CD4-positive, alpha-beta T cell treated with Interleukin-17A for 4 hours (primary cell): ENCODE measurements at places on chromosomes 11 and 22.

DNA sequence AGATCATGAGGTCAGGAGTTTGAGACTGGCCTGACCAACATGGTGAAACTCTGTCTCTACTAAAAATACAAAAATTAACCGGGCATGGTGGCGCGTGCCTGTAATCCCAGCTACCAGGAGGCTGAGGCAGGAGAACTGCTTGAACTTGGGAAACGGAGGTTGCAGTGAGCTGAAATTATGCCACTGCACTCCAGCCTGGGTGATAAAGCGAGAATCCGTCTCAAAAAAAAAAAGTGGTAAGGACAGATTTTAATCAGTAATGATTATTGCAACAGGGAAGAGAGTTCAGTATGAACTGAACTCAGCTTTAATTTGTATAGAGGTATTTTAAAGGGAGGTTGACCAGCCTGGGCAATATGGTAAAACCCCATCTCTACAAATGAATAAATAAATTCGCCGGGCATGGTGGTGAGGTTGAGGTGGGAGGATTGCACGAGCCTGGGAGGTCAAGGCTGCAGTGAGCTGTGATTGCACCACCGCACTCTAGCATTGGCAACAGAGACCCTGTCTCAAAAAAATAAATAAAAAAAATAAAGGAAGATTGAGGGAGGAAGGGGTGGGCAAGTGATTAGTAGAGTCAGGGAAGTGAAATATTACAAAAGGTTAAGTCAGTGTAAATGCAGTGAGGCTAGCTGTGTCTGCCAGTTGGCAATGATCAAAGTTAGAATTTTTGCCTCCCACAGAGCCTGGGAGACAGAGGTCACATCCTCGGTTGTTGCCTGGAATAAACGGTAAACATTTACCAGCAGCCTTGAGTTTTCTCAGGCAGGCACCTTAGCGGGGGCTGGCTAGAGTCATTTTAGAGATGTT, 2.6 kb upstream of the MCM5 start:
- no peak for DNase-seq

DNA sequence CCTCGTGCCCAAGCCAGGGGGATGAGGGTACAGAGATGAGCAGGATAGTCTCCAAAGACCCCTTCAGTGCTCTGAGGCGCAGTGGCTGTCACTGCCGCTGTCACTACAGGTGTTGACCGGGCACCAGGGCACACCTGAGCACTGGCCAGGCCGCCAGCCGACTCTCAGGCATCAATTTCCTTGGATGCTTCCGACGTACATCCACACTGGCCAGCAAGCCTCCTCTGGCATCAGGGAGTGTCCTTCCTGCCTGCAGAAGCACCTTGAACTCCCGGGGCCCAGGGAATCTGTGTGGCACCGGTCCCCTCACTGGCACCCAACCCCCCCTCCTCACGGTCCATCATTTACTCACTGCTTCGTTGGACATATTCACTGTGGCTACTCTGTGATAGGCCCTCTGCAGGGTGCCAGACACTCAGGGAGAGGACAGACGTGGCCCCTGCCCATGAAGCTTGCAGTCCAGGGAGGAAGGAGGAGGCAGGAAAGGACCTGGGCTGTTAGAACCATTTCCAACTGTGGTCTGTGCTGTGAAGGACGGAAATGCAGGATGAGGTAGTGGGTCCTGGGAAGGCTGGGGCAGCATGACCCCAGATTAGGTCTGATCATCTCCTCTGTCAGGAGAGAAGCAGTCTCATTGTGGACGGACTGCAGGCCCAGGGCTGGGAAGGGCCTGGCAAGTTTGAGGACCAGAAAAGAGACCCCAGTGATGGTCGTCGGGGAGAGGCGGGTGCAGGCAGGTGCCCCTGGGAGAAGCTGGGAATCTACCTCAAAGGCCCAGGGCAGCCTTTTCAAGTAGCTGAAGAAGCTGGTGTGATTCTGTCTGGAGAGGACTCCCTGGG, 46.3 kb upstream of the ANO1 start:
- no peak for DNase-seq

GRCh38 chr11:92846491-92847125, 122.8 kb upstream of the MTNR1B start:
- DNase-seq, result no peak

GRCh38 chr22:30265823-30266444, 717 bp downstream of the OSM start:
- peak; percentile 82 for DNase-seq

DNA sequence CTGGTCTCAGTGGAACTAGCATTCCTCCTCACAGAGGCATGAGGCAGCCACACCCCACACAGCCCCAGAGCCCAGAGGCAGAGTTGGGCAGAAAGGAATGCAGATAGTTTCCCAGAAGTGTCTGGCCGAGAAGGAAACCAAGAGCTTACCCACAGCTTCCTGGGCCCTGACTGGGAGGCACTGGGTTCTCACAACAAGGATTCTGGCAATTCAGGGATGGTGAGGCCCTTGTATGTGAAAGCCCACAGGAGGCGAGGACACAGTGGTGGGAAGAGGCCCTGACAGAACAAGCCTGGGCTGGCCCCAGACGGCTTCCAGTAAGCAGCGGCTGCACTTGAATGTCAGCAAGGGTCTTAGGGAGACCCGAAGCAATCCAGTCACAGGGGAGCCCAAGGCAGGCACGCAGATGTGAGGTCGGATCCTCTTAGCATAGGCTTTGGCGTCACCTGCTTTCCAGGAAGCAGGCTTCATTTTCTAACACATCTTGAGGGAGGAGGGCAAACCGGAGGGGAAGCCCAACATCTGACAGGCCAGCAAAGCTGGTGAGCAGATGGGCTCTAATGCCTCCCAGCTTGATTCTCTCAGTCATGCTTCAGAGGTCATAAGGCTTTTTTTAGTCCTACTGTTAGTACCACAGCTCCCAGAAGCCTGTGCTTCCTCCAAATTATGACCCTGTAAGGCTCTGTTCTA, 78.3 kb upstream of the AKIP1 start:
- DNase-seq, result no peak

DNA sequence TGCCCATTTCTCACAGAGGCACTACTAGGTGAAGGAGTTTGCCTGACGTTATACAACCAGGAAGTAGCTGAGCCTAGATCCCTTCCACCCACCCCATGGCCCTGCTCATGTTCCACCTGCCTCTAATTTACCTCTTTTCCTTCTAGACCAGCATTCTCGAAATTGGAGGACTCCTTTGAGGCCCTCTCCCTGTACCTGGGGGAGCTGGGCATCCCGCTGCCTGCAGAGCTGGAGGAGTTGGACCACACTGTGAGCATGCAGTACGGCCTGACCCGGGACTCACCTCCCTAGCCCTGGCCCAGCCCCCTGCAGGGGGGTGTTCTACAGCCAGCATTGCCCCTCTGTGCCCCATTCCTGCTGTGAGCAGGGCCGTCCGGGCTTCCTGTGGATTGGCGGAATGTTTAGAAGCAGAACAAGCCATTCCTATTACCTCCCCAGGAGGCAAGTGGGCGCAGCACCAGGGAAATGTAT, 14.1 kb downstream of the PIK3IP1 start:
- DNase-seq, result peak; percentile 52

- DNase-seq, result no peak
Observed at GRCh38 chr11:65952052-65952521, 6.8 kb downstream of the TSGA10IP start.

- DNase-seq, result no peak
Observed at GRCh38 chr22:32693102-32693501, 108.4 kb upstream of the TIMP3 start.

GRCh38 chr11:46492532-46492931, 101.0 kb upstream of the CHRM4 start:
- DNase-seq, result no peak

DNA sequence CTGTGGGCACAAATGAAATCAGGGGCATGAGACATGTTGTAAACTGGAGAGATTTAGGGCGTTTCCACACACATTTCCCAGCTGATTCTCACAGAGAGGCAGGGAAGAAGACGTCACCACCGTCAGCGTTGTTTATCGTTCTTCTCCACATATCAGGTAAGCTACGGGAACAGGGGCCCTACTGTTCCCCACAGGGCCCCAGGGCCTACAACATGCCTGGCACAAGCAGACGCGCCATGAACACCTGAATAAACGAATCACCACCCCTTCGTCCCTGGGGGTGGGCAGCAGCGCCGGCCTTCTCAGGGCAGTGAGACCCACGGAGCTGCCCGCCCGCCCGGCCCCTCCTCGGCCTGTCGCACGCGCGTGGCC, 342 bp downstream of the EFCAB6 start:
- no peak for DNase-seq

DNA sequence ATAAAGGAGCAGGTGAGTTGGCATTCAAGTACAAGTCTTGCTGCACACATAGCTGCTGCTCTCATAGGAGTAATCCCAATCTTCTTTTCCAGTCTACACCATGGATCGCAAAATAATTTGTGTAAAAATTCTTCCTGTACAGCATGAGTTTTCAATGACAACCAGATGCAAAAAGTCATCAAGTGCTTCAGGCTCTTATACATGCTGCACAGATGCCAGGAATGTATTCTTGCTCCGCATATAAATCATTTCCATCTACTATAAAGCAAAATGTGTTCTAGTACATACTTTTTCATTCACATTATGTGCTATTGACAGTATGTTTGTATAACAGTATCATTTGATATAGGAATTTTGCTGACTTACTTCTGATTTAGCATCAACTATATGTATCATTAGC, 35.4 kb downstream of the NXPE2 start:
- DNase-seq, result no peak

- no peak for DNase-seq
Observed at GRCh38 chr22:44391015-44391414, 78.3 kb upstream of the SHISAL1 start.

DNA sequence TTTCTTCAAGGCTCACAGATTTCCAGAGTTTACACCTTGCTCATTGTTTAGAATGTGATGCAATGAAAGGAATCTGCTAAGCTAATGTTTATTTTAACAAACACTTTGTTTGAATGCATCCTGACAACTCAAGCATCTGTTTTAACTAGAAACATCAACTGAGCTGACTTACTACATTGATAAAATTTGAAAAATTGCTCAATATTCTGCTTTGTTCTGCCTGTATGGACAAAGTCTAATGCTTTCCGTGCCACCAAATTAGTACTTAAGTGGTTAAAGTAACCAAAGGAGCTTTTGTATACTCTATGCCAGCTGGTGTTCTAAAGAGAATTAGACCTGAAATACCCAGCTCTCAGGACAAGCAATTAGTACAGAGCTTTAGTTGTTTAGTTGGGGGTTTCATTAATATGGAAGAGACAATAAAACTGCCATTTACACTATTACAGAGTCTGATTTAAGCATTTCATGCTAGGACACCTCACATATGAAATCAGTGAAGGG, 105.2 kb downstream of the MAML2 start:
- DNase-seq, result no peak

DNA sequence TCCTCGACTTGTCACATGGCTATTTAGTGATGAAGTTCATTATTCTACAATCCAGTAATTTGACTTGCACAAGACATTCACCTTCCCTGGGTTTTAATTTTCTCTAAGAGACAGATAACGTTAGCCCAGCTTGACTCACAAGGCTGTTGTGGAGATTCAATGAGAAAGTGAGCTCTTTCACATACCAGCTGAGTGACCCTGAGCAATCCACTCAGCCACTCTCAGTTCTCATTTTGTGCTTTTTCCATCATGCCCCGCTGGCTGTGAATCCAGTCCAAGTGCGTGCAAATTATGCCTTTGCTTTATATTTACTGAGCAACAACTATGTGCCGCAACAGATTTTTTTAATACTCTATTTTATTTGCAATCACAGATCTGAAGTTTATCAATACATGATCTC, 176.5 kb downstream of the LARGE1 start:
- DNase-seq, result no peak

- no peak for DNase-seq
Observed at GRCh38 chr22:26983311-26983710, 325.9 kb downstream of the MIAT start.

GRCh38 chr11:71071736-71072509, 180.5 kb downstream of the SHANK2 start:
- no peak for DNase-seq

DNA sequence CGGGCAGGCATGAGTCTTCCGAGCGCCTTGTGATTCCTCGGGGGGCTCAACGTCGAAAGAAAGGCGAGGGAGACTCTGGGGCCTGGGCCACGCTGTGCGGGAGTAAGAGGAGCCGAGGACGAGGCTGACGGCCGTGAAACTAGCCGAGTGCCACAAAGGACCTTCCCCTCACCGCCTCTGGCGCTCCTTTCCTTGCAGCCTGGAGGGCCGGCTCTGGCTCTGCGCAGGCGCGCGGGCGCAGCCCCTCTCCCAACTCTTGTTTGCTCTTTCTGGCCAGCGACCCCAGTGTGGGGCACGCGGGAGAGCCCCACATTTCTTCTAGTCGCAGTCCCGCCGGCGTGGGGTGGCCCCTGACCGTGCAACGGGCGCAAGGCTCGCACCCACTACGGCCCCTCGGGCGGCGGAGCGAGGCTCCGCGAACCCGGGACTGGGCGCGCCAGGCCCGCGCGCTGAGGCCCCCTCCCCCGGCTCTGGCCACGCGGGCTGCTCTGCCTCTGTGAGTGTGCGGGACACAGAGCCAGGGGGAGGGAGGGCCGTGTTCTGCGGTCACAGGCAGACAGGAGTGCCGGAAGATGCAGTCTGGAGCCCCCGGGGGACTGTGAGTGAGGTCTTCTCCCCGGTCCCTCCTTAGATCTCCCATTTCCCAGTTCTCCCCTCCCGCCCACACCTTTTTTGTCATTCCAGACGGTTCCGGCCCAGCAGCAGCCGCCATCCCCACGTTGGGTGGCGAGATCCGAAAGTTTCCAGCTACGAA, 1.0 kb upstream of the TOB2 start:
- DNase-seq, result peak; percentile 72

DNA sequence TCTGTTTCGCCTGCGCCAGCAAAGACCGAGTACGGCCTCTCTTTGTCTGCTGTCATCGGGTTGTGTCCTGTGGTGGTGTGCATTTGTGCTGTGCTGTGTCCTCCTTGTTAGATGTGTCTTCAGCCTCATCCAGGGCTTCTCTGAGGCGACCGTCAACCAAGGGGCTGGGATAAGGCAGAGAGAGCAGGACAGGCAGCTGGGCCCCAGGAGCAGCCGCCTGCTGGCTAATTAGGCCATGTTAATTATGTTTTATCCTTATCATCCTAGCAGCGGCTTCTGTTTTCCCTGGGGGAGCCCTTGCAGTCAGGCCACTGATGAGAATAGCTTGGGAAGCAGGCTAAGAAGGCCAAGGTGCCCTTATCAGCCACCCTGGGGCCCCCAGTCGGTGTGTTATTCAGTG, 40.7 kb upstream of the TTC12 start:
- DNase-seq, result no peak

DNA sequence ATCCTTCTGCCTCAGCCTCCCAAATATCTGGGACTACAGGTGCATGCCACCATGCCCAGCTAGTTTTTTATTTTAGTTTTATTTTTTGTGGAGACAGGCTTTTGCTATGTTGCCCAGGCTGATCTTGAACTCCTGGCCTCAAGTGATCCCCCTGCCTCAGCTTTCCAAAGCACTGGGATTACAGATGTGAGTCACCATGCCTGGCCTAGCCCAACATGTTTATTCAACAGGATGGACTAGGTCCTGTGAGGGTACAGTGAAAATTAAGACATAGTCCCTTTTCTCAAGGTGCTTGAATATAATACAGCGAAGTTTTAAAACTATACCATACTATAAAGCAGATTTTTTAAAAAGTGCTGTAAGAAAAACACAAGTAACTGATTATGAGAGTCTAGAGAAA, 45.2 kb upstream of the EED start:
- no peak for DNase-seq
